NCI-H526 treated with DMSO at 0.1 percent for 48 hours (cell line): ENCODE measurements at places on chromosomes 6 and 20.

DNA sequence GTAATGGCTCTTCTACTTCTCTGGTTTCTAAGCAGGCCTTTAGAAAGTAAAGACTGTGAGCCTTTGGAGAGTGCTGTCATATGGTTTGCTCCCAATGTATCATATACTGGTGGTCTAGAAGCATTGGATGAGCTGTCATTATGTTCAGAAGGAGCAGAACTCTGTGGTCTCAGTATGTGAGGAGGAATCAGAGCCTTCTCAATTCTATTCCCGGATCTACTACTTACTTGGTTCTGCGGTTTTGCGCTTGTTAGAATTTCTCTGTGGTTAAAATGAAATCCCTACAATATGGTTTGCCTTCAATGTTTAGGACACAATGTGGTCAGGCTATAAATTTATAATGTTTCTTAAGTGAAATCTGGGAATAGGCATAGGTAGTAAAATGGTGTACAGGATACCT lies 64.6 kb downstream of the RWDD2A start:
- no peak for DNase-seq

- DNase-seq = no peak
These were observed 7.8 kb upstream of the MRS2 start for GRCh38 chr6:24394780-24395437.

GRCh38 chr6:142316791-142317368 lies 15.1 kb downstream of the ADGRG6 start:
- DNase-seq = no peak

DNA sequence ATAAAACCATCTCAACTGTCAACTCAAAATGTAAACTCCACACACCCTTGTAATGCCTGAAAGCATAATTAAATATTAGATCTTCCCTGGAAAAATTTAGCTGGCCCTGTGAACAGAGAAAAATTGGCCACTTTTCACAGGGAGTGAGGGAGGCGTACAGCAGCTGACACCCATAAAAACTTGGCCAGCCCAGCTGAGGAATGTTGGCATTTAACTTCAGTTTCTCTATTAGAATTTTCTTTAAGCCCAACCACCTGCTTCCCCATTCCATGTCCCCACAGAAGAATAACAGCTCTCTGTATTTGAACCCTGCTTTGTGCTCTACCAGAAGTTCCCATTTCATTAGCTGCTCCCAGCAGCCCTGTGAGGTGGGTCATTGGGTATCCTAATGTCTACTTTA lies 41.0 kb downstream of the PKHD1 start:
- no peak for DNase-seq

GRCh38 chr6:111717621-111718020 lies 111.9 kb upstream of the TRAF3IP2 start:
- DNase-seq = no peak

- DNase-seq = no peak
These were observed at the start of gene SGK1 for GRCh38 chr6:134317471-134318131. Gene SGK1, minus strand, starts transcription at chr6:134318112. Its CDS starts 652 bp downstream, at chr6:134317460.
